ENCODE measurements at places on chromosomes 6 and 20.
A peak's percentile ranks its signal among the peaks of the same experiment; 100 is the strongest.

GRCh38 chr20:3778976-3779375, 2.3 kb downstream of the SPEF1 start:
- no peak for DNase-seq

- no peak for DNase-seq
Observed at GRCh38 chr20:2207770-2208097, 88.1 kb upstream of the TGM3 start.

GRCh38 chr6:115131709-115132490, 789.1 kb upstream of the HS3ST5 start:
- DNase-seq, result no peak

DNA sequence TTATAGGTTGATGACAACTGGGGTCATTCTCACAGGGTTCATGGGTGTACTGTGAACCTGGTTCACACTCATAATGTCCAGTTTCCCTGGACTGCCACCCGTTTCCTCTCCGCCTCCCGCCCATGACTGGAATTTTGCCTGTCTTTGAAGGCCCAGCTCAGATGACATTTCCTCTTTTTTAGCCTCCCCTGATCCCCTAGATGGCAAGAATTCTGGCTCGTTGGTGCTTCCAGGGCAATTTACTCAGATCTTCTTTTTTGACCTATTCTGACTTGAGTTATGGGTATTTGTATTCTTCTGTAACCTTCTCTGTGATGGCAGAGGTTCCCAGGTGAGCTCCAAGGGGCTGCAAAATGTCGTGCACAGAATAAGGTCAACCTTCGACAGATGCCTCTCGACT, 5.7 kb upstream of the CITED2 start:
- DNase-seq, result no peak

GRCh38 chr6:31652925-31653724, 664 bp upstream of the BAG6 start:
- DNase-seq, result peak; percentile 92

DNA sequence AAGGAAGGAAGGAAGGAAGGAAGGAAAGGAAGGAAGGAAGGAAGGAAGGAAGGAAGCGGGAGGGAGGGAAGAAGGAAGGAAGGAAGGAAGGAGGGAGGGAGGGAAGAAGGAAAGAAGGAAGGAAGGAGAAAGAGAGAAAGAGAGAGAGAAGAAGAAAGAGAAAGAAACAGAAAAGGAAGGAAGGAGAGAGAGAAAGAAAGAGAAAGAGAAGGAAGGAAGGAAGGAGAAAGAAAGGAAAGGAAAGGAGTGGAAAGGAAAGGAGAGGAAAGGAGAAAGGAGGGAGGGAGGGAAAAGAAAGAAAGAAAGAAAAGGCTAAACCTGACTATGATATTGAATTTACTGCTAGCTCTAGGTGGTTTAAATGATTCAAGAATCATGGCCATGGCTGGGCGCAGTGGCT, 5.3 kb upstream of the ASIP start:
- no peak for DNase-seq

DNA sequence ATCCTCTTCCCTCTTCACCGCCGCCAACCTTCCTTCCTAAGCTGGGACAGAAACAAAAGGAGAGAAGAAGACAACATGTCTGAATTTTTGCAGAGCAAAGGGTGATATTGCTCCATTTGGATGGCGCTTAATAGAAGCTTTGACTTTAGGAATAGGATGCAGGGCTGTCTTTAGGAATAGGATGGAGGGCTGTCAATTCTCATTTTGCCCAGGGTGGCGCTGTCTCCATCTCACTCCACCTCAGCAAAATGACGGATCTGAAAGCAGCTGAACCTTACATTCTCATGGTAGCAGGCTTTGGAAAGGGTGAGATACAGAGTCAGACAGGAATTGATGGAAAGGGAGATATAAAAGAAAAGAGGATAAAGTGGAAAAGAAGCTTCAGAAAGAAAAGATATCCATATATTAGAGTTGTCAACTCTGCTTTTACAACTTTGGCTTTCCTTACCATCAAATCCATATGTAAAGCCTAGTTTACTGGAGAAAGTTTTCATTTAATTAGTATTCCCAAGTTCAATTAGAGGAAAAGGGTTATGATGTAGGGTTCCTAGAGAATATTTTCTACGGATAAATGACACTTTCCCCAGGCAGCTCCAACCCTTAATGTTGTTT, 2.4 kb downstream of the MTCL3 start:
- peak; percentile 65 for DNase-seq

- peak; percentile 81 for DNase-seq
Observed at GRCh38 chr6:108133594-108134179, 32.1 kb upstream of the NR2E1 start.

DNA sequence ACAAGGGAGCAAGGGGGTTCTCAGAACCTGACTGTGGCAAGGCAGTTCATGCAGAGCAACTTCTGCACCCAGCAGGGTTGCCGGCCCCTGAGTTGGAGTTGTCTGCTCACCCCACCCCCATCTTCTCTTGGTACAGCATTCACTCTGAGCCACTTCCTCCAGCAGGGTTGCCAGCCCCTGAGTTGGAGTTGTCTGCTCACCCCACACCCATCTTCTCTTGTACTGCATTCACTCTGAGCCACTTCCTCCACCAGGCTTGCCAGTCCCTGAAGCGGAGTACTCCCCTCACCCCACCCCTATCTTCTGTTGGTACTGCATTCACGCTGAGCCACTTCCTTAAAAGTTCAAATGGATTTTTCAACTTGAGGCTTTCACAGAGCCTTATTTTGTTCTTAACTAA, 79.7 kb upstream of the SYNDIG1 start:
- no peak for DNase-seq

GRCh38 chr6:163897030-163897429, 482.5 kb downstream of the QKI start:
- DNase-seq, result peak; percentile 77
